ENCODE measurements at places on chromosomes 2 and 18.
A peak's percentile ranks its signal among the peaks of the same experiment; 100 is the strongest.

GRCh38 chr18:74990563-74991081 lies 218.3 kb downstream of the PTGR3 start:
- peak; percentile 3 for DNase-seq

DNA sequence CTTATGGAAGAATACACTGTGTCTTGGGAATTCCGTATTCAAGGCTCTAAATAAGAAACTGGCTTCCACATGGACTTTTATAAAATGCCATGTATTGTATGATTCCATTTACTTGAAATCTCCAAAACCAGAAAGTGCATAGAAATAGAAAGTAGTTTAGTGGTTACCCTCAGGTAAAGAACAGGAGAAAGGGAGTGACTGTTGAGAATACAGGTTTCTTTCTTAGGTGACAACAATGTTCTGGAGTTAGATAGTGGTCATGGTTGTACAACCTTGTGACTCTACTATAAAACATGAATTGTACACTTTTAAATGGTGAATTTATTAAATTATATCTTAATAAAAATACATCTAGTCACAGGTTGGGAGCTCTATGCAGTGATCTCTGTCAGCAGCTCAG lies 481.8 kb downstream of the SPAG16 start:
- DNase-seq = no peak

- DNase-seq = no peak
These were observed 1.2 kb downstream of the SEMA4C start for GRCh38 chr2:96868555-96869280.

- DNase-seq = no peak
These were observed 579 bp downstream of the ARHGEF4 start for GRCh38 chr2:130837175-130837810.

DNA sequence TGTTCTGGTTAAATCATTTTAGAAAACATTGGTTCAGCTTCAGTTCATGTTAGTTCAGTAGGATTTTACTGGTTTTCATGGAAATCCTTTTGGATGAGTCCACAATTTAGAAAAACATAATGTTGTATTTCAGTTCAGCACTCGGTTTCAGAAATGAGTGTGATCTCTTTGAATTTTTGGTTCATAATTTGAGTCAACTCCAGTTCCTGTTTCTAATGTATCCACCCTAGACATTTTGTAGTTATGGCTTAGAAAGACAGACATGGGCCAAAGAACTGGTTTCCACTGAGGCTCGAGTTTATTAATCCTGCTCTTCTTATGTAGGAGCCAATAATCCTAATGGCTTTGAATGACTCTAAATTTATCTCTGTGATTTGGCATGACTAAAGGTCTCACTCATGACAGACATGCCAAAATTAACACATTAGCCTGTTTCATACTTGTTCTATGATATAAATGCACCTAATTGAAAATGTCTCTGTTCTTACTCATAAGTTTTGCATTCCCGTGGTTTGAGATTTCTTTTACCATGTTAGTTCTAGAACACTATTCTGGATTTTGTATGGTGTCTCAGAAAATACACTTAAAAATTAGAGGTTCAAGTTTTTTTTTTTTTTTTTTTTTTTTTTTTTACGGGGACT lies 82.3 kb upstream of the SPRED2 start:
- no peak for DNase-seq

GRCh38 chr2:18119883-18120282 lies 241.4 kb downstream of the KCNS3 start:
- DNase-seq = no peak

GRCh38 chr2:160458718-160459453 lies 34.7 kb downstream of the RBMS1 start:
- no peak for DNase-seq

GRCh38 chr2:112618383-112618782 lies 27.4 kb upstream of the SLC20A1 start:
- no peak for DNase-seq

- no peak for DNase-seq
These were observed 10.0 kb downstream of the SUPT7L start for GRCh38 chr2:27653397-27653796.

- DNase-seq = no peak
These were observed 175.1 kb upstream of the PIEZO2 start for GRCh38 chr18:11324510-11324909.

DNA sequence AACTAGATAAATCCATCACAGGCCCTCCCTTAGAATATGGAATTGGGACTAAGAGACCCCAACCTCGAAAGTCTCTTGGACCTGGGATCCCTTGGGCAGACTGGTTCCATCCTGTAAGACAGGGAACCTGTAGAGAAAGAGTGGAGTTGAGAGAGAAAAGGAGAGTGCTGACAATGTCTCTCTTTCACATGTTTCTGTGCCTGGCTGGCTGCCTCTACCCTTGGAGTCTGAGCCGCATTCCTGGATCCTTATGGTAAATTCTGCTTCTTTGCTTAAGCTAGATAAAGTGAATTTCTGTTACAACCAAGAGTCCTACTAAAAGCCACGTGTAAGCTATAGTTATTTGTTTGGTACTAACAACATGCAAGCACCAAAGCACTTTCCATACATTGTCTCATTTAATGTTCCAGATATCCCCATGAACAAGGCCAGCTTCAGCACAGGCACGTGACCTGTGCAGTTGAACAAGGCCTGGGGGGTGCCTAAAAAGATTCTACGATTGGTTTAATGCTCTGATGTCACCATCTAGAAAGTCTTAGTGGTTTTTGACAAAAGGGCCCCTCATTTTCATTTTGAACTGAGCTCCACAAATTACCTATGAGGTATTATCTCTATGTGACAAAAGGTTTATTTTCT lies 2.1 kb upstream of the PUM2 start:
- DNase-seq = no peak

GRCh38 chr2:40457837-40458236 lies 5.9 kb upstream of the SLC8A1 start:
- no peak for DNase-seq

DNA sequence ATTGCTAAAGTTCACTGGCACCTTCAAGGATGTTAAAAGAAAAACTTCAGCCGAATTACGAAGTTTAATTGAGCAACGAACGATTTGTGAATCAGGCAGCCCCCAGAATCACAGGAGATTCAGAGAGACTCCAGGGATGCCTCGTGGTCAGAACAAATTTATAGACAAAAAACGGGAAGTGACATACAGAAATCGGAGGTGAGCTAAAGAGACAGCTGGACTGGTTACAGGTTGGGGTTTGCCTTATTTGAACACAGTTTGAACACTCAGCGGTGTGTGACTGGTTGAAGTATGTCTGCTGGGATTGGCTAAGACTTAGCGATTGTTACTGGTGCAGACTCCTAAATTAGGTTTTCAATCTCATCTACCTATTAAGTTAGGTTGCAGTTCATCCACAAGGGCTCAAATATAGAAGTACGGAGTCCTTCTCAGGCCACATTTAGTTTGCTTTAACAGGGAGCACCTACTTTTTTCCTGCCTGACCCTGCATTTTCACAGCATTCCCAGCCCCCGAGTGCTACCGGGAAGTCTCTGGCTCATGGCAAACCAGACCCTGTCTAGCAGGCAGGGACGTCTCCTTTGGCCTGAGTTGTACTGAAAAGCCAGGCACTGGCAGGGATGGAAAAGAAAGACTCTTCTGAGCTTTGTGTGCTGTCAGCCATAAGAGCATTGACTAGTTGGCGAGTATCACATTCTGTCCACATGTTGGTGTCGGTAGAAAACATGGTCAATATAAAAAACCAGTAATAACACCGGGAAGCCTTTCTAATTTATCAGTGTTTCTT lies 41.1 kb downstream of the CDCA7 start:
- no peak for DNase-seq

DNA sequence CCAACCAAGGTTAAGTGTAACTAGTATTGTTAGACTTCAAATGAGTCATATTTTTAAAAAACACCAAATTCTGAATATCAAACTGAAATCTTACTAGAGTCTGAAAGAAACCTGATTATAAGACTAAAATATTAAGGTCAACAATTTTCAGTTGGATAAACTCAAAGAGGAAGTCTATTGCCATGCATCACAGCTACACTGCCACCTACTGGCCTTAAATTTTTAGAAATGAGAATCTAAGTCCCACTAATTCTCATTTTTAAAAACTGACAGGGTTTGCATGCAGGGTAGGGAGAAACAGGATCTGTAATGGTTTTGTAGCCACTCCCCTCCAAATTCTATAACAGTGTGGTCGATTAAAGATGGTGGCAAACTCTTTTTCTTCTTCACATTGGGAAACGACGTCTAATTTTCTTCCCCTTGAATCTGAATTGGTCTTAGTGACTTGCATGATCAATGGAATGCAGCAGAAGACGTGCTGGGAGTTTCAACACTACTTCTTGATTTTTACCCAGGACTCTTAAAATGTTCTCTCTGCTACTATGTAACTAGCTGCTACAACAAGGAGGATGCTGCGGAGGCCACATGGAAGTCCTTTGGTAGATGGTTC lies 176.1 kb upstream of the SESTD1 start:
- DNase-seq = peak; percentile 70

- DNase-seq = no peak
These were observed 74.3 kb upstream of the COL5A2 start for GRCh38 chr2:189253836-189254235.

- no peak for DNase-seq
These were observed 31.9 kb downstream of the SNORC start for GRCh38 chr2:232901736-232902578.

DNA sequence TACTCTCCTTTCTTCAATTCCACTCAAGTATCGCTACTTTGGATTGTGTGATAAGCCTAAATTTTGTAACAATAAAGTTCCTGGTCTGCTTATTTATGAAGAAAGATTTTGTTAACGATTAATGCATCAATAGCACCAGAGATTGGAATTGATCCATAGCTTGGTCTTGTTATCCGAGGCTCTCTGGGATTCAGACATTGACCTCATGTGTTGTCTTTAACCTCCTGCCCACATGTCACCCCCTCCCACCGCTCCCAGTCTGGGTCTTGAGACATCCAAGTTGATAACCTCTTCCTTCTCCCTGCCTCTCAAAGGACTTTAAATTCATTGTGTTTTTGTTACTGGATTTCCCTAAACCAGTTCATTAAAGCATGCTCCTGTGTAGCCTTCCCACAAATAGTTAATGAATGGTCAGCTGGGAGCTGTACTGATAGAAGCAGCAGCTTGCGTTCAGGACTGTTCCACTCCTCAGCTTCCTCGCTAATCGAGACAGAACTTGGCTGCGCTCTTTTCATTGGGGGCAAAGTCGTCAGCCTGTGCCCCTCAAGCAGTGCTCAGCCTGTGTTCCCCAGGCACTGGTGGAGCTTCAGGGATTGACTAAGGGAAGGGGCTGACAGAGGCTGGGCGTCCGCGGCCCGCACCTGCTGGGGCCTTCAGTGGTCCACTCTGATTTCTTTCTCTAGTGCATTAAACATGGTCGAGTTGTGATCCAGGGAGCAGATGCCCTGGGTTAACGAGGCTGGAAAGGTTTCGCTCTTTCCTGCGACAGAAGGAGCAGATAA lies 18.9 kb downstream of the ASB1 start:
- no peak for DNase-seq

GRCh38 chr2:114727012-114727411 lies 284.6 kb downstream of the DPP10 start:
- DNase-seq = no peak

GRCh38 chr18:48781163-48781987 lies 169.4 kb downstream of the SMAD7 start:
- DNase-seq = no peak

- DNase-seq = no peak
These were observed 117.0 kb upstream of the SMIM21 start for GRCh38 chr18:75544496-75544895.

DNA sequence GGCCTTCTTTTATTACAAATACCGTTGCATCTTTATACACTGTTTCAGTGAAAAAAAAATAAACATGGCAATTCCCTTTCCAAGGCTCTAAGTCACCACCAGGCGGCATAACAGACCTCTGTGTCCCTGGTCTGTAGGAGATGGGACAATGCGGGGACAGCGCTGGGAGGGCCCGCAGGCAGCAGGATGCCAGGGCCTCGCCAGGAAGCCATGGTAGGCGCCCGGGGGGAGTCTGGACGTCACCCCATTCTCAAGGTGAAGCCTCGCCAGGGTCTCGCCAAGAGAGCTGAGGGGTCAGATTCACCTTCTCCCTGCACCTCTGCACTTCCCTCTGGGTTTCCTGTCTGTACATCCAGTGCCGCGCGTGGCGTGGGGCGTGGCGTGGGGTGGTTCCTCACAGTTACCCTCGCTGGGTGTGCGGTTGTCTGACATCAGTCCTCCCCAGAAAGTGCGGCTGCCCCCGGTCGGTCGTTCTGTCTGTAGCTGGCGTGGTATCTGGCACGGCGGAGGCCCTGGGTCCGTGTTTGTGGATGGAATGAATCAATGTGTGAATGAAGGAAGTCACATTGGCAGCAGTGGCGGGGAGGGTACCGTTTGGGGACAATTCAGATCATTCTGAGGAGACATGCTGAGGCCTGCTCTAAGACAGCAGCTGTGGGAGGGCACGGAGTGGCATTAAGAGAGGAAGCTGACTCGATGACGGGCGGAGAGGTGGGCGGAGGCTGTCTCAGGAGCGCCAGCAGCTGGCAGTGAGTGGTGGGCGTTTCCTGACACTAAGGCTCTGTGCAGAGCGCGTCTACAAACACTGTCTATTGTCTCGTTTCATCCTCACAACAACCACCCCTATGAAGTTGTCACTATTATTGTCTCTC lies 46.0 kb downstream of the LRRFIP1 start:
- peak; percentile 84 for DNase-seq

DNA sequence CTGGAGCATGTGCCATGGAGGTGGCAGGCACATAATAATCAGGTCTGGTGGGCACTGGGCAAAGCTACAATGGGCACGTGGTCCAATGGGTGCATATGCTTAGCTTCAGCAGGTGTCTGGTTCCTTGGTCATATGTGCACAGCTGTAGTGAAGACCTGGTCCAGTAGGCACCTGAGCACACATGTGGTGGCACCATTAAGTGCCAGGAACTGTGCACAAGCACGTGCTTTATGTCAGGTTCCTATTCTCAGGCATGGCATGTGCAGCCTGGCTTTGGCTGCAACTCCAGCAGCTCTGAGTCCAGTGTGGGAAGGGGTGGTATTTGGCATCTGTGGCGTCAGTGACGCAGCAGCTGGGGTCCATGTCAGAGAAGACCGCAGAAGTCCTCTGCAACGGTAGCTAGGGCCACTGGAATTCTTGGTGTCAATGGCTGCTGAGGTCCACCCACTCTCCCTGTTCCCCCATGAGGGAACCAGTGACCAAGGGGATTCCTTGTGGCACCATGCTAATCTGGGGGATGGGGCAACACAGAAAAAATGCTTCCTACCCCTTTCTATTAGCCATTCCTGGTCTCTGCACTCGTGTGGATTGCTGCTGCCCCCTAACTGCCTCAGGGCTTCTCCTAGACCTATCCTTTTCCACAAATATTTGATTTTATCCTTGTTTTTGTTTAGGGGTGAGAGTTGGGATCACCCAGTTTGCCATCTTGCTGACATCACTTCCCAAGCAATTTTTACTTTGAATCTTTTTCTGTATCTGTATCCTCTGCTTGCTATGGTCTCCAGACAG lies 262.9 kb upstream of the MAP2 start:
- no peak for DNase-seq

DNA sequence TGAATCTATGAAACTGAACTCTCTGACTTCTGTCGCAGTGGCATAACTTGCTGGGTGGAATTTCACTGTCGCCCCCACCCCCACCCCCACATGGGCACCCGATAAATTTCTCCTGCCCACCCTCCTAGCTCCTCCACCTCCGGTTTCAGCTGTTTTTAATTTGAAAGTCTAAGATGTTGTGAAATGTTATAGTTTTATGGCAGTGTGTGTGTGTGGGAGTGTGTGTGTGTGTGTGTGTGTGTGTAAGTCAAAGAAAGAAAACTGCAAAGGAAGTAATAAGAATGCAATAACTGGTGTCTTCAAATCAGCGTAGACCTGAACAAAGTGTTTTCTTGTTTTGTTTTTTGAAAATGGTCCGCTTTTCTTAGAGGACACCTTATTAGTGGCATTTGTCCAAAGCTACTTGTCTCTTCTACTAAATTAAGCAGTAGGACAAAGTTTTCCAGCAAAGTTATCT lies 388 bp downstream of the DTNA start:
- DNase-seq = no peak

GRCh38 chr2:6355886-6356761 lies 509.6 kb downstream of the CMPK2 start:
- peak; percentile 17 for DNase-seq
